ENCODE measurements at places on chromosomes 2 and 18.
A peak's percentile ranks its signal among the peaks of the same experiment; 100 is the strongest.

GRCh38 chr2:233469261-233470010 is 97.1 kb downstream of the USP40 start:
- no peak for DNase-seq

GRCh38 chr2:9463698-9464034 is 10.7 kb upstream of the IAH1 start:
- DNase-seq: no peak

DNA sequence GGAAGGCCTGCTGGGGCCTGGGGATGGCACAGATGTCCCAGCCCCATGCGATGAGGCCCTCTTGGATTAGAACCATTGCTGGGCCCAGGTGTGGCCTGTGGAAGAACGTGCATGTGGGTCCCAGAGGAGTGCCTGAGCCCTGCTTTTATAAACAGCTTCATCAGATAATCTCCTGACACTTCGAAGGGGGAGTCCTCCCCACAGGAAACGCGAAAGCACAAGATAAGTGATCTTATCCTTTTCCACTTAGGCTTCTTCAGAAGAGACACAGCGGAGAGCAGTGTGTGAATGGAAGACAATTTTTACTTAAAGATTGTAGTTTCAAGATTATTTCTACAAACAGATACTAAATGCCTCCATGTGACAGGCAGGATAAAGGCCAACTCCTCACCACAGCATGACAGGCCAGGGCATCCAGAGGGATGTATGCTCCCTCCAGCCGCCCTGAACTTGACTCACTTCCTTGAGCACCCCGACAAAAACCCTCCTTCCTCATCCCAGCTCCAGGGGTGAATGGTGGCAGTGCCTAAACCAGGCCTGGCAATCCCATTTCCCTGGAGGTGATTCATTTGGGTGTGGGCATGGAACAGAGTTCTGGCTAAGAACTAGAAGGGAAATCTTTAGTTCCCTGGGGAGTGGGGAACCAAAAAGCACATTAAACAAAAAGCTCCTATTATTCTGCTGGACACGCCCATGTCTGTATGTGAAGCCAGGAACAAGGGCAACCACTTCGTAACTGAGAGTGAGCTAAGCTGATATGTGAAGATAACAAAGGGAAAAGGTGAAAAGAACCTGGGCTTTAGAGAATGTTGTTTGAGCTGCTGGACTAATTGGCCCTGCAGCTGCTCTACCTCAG is 56.2 kb upstream of the TMEM163 start:
- no peak for DNase-seq

DNA sequence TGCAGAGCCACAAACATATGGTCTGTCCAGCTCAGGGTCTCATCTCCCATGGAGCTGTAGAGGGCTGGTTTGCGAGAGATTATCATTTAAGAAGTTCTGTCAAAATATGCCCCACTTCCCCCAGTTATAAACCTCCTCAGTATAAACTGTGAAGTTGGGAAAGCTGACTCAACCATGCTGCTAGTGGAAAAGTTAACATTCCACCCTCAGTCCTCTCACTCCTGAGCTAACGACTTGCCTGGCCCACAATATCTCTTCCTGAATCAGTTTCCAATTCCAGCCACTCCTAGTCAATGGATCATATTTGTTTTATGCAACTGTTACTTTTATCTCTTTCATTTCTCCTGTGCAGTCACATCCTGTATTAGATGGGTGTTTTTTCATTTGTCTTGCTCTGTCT is 326.2 kb downstream of the SETBP1 start:
- DNase-seq: no peak

GRCh38 chr2:2399396-2399795 is 68.3 kb upstream of the MYT1L start:
- DNase-seq: no peak

DNA sequence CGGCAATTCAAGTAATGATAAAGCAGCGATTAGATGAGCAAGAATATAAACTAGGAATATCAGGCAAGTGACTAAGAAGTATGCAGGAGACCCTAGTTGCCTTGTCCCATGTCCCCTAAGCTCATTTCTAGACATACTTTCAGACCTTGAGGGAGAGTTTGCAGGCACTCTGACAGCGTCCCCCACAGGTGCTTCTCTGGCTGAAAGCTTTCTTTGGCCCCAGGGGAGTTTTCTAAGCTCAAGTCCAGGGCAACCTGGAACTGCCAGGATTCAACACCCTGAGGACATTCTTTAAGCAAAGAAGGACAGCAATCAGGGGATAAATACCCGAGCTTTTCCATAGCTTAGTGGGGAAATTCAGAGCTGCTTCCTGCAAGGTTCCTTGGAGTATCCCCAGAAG is 308.1 kb upstream of the CHST9 start:
- DNase-seq: no peak

DNA sequence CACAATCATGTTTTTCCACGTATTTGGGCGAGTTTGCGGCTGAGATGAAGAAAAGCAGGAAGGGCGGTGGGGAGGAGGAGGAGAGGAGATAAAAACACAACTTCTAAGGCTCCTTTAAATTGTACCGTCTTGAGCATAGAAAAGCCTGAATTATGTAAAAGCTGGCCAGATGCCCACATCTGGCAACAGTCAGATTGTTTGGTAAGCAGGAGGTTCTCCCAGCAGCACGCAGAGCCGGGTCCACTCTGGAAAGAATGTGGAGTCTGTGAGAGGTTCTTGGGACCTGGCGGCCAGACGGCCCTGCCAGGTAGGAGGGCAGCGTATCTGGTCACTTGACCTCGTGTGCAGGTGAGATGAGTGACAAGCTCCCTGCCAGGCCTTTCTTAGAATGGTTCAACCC is 215.3 kb upstream of the APCDD1 start:
- no peak for DNase-seq

- no peak for DNase-seq
These were observed 129.9 kb upstream of the RMP24 start for GRCh38 chr18:35842536-35842935.

- DNase-seq: no peak
These were observed 4.4 kb upstream of the KYNU start for GRCh38 chr2:142872882-142873724.

DNA sequence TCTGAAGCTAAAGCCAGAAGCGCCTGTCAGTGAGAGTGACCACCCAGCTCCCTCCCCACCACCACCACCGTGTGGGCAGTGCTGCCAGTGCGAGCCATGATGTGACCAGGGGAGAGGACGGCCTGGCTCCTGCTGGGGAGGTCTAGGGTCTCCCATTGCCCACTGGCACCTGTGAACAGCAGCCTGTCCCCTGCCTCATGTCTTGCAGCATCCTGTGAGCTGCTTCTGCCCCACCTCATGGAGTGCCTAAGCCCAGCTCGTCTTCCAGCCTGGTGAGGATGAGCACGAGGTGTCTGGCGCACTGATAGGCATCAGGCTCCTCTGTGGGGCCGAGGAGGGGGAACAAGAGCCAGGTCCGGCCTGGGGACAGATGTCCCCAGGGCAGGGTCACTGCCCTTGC is 61.4 kb downstream of the FAM168B start:
- DNase-seq: no peak

GRCh38 chr2:195612611-195613495 is 44.2 kb upstream of the SLC39A10 start:
- peak; percentile 31 for DNase-seq

DNA sequence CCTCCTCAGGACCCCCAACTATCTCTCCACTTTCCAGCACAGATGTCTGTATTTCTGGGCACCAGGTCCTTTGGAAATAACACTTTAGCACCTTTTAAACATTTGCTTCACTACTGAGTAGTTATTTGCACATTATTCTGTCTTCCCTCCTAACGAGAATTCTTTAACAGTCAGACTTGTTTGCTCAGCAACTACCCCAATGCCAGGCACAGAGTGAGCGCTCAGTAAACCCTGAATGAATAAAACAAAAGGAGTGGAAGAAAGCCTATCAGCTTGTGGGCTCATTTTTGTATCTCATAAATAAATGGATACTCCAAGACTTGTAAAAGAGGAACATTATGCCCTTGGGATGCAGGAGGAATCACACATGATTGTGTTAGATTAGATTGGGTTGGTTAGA is 450.4 kb downstream of the TGIF1 start:
- DNase-seq: no peak

- DNase-seq: no peak
These were observed 113.9 kb downstream of the INO80D start for GRCh38 chr2:205972113-205972512.

- DNase-seq: no peak
These were observed 5.2 kb upstream of the KCNK3 start for GRCh38 chr2:26687328-26687727.

DNA sequence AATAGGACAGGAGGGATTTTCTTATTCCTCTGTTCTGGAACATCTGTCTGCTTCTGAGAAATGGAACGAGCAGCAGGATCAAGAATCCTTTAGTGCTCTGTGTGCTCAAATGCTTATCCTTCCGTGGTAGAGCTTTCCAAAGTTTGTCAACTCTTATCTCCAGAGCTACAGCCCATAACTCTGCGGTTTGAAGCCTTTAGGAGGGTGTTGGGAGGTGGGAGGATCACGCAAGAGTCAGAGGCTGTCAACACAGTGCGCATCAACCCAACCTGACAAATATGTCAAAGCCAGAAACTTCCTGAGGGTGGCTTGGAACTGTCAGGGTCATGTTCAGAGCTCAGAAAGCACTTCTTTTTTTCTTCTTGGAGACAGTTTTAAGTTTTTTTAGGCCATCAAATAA is 95.9 kb downstream of the CRIM1 start:
- no peak for DNase-seq

DNA sequence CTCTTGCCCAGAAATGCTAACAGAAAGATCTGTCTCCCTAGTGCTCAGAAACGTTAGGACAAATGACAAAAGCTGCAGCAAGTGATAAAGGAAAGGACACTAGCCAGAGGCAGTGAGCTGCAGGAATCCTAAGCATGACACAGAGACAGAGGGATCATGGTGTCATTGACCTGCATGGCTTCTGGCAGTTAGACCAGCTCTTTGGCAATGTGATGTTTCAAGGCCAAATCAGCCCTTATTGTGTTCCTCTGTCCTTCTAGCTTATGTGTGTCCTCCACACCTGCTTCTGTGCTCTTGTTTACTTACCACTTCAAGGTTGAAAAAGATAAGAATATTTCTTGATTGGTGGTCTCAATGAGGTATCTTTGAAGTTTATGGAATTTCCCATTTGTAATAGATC is 120.8 kb downstream of the RHBDD1 start:
- DNase-seq: no peak

GRCh38 chr18:31203096-31203793 is 40.6 kb upstream of the DSC1 start:
- peak; percentile 8 for DNase-seq

- DNase-seq: no peak
These were observed 120.0 kb upstream of the OSR1 start for GRCh38 chr2:19478409-19478808.

DNA sequence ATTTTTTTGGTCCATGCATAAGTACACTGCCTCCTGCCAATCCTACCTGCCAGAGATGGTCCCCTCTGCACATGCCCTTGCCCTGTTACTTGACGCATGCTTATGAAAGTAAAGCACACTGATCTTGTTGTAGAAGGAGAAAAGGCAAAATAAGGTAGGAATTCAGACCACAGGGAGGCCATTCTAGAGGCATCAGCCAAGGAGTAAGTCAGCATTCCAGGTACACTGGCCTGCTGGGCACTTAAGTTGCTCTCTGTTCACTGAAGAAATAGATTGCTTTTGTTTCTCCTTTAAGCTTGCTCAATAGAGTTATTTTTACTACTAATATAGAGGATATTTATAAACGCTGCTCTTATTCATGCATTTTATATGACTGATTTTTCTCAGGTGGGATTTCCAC is 604.4 kb downstream of the TDRD15 start:
- DNase-seq: no peak

GRCh38 chr2:139271149-139271548 is 491.0 kb upstream of the NXPH2 start:
- DNase-seq: no peak

- DNase-seq: no peak
These were observed 464.1 kb upstream of the CRIM1 start for GRCh38 chr2:35891528-35891927.

GRCh38 chr18:54433368-54433767 is 75.7 kb downstream of the C18orf54 start:
- no peak for DNase-seq

GRCh38 chr2:30862054-30862651 is 54.9 kb upstream of the CAPN13 start:
- peak; percentile 51 for DNase-seq

DNA sequence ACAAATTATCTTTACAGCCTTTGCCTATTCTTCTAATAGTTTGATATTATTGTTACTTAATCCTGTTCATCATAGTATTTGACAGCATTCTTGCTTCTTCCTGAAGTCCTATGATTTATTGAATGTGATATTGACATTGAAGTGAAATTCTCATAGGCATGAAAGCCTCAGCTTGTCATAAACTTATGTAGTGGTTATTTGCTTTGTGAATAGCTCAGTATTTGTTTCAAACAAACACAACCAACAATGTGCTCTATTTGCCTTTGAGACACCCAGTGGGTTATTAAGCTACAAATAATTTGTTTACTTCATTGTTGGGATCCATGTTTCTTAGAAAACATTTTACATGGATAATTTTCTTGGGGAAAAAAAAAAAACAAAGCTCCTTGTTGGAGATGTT is 57.2 kb downstream of the TTC39C start:
- no peak for DNase-seq

- DNase-seq: no peak
These were observed 230.0 kb downstream of the ACTR3 start for GRCh38 chr2:114119862-114120261.

DNA sequence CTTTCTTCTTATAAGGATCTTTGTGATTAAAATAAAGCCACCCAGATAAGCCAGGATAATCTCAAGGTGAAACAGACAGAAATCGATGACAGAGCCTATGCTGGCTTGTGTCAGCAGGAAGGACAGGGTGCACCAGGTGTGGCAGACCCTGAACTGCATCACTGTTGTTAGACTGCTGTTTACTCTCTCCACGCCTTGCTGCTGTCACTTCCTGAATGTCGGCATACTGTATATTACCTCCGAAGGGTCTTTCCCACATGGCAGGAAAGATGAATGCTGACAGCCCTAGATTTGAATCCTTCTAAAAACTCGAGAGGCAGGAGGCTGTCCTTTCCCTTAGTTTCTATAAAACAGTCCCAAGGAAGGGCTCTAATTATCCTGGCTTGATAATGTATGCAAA is 18.9 kb upstream of the TMEM163 start:
- no peak for DNase-seq
